Stomach (tissue), 19 donors: ENCODE measurements at places on chromosomes 7 and 10. TPM values are rescaled to one million over a fixed set of nuclear protein-coding genes. Genes with fewer than 3 reads are reported as not detected.

SKIDA1 gene
- 2.7 TPM for total RNA-seq

CYP26A1 gene
- not detected for total RNA-seq

ATOH7 gene
- not detected for total RNA-seq

GIMAP7 gene
- total RNA-seq, result 13.0 TPM

GIMAP1 gene
- total RNA-seq, result 4.6 TPM

RGR gene
- total RNA-seq, result not detected

SPDYE11 gene
- total RNA-seq, result not detected

DNA sequence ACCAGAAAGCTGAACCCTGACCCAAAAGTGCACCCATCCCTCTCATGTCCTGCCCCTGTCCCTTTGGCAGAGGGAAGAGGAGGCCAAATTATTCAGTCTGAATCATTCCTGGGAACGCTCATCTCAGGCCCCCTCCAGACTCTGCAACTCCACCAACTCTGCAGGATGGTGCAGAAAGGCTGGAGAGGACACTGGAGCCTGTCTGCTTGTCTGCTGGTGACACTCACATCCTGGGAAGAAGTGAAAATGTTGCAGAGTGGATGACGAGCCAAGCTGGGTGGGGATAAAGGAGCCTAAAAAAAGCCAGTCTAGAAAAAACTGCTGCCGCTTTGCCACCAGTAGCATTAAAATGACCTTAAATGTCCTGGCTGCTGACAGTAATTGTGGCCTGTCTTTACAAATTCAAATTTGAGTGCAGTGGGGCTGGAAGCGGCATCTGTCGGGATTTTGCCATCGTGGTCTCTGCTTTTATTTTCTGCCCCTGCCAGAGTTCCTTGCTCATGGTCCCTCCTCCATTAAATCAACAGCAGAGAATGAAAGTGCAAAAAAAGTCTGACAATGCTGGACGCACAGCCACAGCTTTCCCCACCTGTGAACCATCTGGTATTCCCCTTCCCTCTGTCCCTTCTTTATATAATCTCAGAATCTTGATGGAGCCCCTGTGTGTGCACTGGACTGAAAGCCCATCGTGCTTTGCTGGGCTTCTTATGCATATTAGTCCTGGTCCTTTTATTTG, 63.9 kb downstream of the STK17A start:
- no peak for DNase-seq
- H3K4me3 ChIP-seq, result no peak overlapping the region
- H3K27ac ChIP-seq, result peak overlapping the region; percentile 91
- H3K4me1 ChIP-seq, result peaks cover 49% of the 10 kb centered on the region

DNA sequence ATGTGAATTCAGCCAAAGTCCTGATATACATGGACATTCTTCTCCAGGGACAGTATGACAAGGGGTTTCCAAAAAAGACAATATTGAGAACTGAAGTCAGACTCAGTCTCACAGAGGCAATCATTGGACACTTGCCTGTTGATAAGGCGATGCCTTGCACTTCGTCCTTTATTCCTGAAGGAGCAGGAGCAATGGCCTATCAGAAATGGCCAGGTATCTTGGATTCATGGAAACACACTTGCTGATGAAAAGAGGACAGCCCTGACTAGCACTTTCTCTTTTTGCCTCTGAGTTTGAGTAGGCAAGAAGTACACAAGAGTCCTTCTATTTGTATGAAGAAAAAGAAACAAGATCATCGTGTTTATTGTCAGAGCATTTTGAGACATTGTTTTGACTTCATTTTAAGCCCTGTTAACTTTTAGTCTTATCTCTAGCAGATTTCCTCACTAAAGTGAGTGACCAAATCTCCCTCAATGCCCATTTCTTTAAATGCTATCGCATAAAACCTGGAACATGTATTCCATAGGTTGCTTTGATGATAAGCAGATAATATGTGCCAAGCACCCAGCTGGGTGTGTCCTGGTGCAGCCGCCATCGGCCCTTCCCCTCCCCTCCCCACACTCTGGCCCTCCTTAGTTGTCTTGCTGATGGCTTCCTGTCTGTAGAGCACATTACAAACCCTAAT, 26.6 kb downstream of the ST8SIA6 start:
- H3K36me3 ChIP-seq, result no peaks in the 10 kb centered on the region
- peaks cover 5% of the 10 kb centered on the region for H3K27me3 ChIP-seq
- no peak for DNase-seq
- H3K27ac ChIP-seq, result no peak overlapping the region

- H3K27ac ChIP-seq, result no peak overlapping the region
- DNase-seq, result no peak
- H3K36me3 ChIP-seq, result no peaks in the 10 kb centered on the region
- H3K4me3 ChIP-seq, result no peak overlapping the region
- no peaks in the 10 kb centered on the region for H3K27me3 ChIP-seq
- no peaks in the 10 kb centered on the region for H3K4me1 ChIP-seq
These were observed 12.1 kb downstream of the OR9A4 start for GRCh38 chr7:141928146-141928844.

- H3K27me3 ChIP-seq, result no peaks in the 10 kb centered on the region
- DNase-seq, result no peak
- H3K36me3 ChIP-seq, result peaks cover 54% of the 10 kb centered on the region
- no peak overlapping the region for H3K27ac ChIP-seq
These were observed 8.6 kb downstream of the UPP1 start for GRCh38 chr7:48097521-48098231.

GRCh38 chr7:140176122-140176701, 571 bp downstream of the KDM7A start:
- no peaks in the 10 kb centered on the region for H3K36me3 ChIP-seq
- peak; percentile 27 for DNase-seq
- peaks cover 34% of the 10 kb centered on the region for H3K4me1 ChIP-seq
- H3K4me3 ChIP-seq, result peak overlapping the region; percentile 86
- H3K27me3 ChIP-seq, result no peaks in the 10 kb centered on the region
- peak overlapping the region; percentile 99 for H3K27ac ChIP-seq

- no peaks in the 10 kb centered on the region for H3K36me3 ChIP-seq
- DNase-seq, result no peak
These were observed 58.9 kb upstream of the STRIP2 start for GRCh38 chr7:129375141-129375938.

DNA sequence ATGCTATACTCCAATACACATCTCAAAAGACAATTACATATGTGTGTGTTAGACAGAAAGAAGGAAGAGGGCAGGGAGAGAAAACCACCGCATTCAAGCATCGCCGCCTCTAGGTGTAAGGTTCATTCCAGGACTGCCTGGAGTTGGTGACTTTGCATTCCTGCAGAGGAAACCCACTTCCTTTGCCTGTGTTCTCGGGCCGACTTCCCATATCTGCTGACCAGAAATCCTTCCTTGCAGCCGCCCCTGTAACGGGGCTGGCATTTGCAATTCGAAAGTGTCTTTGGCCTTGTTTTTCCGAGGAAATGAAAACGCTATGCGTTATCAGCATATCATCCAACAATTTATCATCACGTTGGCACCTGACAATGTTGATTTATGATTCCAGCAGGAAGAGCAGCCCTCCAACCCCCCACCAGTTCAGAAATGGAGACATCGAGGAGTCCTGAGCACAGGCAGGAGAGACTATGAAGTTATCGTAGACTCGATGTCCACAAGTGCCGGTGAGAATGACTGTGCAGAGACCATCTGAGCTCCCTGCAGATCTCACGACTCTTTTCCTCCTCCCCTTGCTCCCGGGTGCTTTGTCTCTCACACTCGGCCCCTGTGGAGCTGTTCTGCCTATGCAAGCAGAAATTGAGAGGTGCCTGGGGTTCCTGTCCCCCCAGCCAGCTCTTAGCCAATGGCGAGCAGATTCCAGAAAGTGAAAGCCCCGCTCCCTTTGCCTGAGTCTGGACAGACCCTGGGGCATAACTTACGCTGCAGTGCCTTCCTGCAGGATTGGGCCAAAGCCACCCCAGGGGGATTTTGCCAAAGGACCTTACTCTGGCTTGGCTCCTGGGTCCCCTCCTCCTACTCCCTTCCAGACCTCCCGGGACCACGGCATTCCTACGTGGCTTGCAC, 68.9 kb upstream of the FOXK1 start:
- peaks cover 14% of the 10 kb centered on the region for H3K4me1 ChIP-seq
- H3K36me3 ChIP-seq, result no peaks in the 10 kb centered on the region
- no peak for DNase-seq
- peak overlapping the region; percentile 15 for H3K4me3 ChIP-seq
- H3K27me3 ChIP-seq, result no peaks in the 10 kb centered on the region
- peak overlapping the region; percentile 66 for H3K27ac ChIP-seq

GRCh38 chr10:95201736-95202135, 7.7 kb downstream of the ACSM6 start:
- H3K27me3 ChIP-seq, result no peaks in the 10 kb centered on the region
- H3K4me1 ChIP-seq, result no peaks in the 10 kb centered on the region
- DNase-seq, result no peak

DNA sequence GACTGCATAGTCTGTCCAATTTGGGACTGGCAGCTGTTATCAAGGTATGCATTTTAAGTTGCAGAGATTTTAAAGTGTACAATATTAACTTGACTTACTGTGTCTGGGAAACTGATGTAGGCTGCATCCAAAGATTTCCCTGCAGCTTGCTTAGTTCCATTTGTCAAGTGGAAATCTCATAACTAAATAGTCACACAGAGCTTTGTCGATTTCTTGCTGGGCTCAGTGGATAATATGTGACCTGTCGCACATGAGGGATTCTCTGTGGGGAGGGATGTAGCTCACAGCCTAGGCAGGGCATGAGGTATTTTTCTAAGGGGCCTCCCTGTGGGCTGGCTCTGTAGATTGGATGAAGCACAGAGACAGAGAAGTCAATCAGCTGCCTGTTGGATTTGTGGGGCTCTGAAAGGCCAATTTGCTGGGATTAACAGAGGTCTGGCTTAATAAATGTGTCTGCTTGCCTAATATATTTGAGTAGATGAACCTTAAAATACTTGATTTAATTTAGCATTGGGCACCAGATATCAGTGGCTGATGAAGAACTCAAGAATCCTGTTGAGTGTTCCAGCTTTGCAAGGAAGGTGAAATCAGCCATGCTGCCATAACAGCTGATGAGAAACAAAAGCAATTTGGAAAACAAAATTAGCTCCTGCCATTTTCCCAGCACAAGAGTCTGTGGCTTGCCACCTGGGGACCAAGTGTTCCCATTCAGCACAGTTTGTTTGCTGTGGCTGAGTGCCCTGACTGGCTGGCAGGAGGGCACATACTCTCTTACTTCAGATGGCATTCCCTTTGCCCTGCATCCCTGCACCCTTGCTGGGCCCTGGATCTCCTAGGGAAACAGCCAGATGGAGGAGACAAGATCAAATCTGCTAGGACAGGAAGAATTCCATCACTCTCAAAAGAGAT, 598.5 kb downstream of the SORCS3 start:
- no peak overlapping the region for H3K4me3 ChIP-seq
- H3K27ac ChIP-seq, result no peak overlapping the region
- H3K4me1 ChIP-seq, result no peaks in the 10 kb centered on the region

DNA sequence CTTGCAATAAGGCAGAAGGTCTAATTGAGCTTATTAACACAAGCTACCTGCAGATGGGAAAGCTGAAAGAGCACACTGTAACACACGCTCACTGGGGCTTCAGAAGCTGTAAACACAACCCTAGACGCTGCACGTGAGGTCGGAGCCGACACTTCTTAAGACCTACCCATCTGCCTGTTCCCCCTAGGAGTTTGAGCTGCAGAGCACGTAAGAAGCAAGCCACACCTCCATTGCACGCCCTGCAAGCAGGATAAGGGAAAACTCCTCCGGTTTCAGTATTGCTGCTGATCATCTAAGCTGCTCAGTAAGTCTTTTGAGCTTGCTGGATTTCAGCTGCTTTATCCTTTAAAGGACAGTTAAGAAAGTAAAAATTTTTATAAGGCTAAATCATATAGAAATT, 244.0 kb upstream of the ZWINT start:
- no peaks in the 10 kb centered on the region for H3K4me1 ChIP-seq
- no peak overlapping the region for H3K27ac ChIP-seq
- H3K27me3 ChIP-seq, result no peaks in the 10 kb centered on the region
- DNase-seq, result peak; percentile 17
- no peaks in the 10 kb centered on the region for H3K36me3 ChIP-seq

GRCh38 chr10:19651549-19651948, 164.7 kb upstream of the PLXDC2 start:
- no peak overlapping the region for H3K27ac ChIP-seq
- no peak for DNase-seq
- H3K4me1 ChIP-seq, result no peaks in the 10 kb centered on the region
- H3K4me3 ChIP-seq, result no peak overlapping the region

DNA sequence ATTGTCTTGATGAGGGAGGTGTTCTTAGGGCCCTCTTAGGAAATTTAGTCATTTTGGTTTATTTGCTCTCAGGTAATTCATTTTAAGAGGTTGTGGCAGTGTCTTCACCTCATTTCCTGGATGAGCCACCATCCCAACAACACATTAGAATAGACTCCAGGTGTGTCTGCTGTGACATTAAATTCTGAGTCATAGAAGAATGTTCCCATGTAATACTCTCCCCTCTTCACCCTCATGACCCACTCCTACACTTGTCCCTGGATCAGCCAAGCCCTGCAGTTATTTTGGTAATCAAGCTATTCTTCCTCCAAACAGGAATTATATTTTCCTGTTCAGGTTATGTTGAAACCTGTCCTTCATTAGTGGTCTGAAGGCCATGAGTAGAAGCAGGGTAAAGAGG, 944.1 kb downstream of the SORCS3 start:
- no peaks in the 10 kb centered on the region for H3K4me1 ChIP-seq
- H3K36me3 ChIP-seq, result no peaks in the 10 kb centered on the region
- H3K4me3 ChIP-seq, result no peak overlapping the region
- DNase-seq, result no peak
- H3K27ac ChIP-seq, result no peak overlapping the region
